ENCODE measurements at places on chromosomes 6 and 20.

- DNase-seq, result no peak
These were observed 5.5 kb upstream of the TMEM170B start for GRCh38 chr6:11532097-11532496.

DNA sequence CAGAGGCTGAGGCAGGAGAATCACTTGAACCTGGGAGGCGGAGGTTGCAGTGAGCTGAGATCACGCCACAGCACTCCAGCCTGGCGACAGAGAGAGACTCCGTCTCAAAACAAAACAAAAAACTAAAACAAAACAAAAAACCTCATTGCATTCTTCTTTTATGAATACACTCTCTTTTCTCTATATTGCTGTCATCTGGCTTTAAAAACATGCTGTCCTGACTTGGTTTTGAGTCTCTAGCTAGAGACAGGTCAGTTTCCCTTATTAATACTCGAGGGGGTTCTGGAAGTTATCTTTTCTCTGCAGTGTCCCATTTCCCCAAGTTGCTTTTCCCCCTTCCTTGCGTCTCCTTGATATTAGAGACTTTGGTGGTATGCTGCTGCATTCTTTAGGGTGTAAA lies 50.9 kb downstream of the RIOK1 start:
- no peak for DNase-seq

DNA sequence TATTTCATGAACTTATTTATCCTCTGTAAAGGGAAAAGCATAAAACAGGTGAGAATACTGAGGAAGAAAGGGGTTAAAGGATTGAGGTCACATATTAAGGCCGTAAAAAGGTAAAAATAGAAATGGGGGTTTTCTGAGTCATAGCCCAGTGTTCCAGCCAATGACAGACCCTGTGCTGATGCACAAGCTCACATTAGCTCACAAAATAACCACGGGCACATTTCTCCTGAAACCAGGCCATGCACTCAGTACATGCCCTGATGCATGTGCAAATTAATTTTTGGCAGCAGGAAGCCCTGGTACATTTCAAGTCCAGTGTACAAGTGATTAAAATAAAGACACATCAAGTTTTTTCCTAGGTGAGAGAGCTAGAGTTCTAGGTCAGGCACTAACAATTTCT lies 194.4 kb downstream of the TMEM200A start:
- no peak for DNase-seq

GRCh38 chr6:139334806-139335446 lies 39.5 kb downstream of the CITED2 start:
- DNase-seq, result no peak

DNA sequence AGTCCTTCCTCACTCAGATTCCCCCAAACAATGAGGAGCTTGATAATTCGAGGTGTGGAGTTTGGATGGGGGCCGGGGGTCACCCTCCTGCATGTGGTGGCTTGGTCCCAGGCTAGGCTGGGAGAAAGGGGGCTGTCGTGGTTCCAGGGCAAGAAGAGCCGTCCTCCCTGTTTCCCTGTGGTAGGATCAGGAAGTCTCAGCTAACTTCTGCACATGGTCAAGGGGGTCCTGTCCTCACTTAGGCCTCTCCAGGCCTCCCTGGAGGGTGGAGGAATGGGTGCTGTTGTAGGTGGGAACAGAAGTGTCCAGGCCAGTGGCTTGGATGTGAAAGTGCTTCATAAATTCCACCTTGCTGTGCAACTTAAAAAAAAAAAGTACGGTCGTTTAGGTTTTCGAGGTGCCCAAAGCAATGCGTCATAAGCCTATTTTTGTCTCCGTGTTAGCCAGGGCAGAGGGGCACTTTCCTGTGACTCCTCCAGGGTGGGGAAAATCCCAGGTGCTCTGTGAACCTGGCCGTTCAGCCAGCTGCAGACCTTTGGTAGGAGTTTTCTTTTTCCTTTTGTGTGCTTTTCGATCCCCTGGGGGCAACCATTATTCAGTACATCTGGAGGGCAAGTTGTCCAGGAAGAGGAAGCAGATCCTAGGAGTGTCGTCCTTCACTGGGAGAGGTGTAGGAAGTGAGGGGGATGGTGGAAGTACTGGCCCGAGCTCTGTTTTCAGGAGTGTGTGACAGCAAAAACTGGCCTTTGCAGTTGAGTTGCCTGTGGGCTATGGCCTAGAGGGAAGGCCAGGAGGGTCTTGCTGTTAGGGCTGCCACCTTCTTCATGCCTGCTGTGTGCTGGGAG lies 9.6 kb downstream of the IGF2R start:
- DNase-seq, result no peak

DNA sequence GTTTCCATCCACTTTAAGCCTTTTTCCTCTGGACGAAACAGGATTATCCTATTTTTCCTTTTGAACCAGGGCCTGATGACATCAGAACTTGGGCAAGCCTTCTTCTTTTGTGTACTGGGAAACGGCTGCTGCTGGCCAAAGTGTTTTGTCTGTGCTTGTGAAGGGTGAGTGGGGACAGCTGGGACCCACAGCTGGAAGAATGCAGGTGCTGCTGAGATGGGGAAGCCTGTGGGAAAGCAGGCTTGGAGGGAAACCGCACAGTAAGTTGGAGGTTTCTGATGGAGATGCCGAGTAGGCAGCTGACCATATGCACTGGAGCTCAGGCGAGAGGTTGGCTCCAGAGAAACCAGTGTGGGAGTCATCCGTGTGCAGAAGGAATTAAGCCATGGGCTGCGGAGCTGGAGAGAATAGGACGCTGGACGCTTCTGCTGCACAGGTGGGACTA lies 8.5 kb upstream of the PSMG4 start:
- DNase-seq, result no peak

- DNase-seq, result no peak
These were observed 25.9 kb downstream of the ACSS1 start for GRCh38 chr20:25032065-25032477.

DNA sequence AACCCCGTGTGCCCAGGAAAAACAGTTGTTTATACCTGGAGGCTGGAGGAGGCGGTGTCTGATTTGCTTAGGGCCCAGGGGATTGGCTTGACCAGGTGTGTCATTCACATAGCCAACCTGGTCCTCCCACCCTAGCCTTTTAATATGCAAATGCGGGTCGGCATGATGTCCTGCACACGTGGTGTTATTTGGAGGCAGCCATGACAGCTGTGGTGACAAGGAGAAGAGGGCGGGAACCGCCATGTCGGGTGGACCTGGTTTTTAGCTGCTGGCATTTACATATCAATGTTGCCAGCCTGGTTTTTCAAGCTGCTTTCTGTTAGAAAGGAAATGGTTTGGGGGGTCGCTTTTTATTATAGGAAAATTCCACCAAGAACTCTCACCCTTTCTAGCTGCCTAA lies 291.4 kb upstream of the QKI start:
- no peak for DNase-seq

DNA sequence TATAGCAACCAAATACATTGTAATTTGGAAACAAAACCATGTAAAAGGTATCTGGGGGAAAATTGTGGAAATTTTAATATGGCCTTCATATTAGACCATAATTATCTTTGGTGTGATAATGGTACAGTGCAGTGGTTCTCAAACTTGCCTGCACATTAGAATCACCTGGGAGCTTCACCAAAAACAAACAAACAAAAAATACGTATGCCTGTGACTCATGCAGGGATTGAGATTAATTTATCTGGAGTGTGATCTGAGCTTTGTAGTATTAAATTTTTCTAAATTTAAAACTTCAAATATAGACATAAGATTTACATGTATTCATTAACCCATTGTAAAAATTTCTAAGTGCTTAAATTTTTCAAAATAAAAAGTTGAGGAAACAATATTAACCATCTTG lies 31.5 kb downstream of the ARHGAP18 start:
- DNase-seq, result no peak

All from CD4-positive, alpha-beta memory T cell (primary cell).